AG10803 (cell line): ENCODE measurements at places on chromosomes 6 and 20.
A peak's percentile ranks its signal among the peaks of the same experiment; 100 is the strongest.

- no peak for DNase-seq
Observed at GRCh38 chr20:22794200-22794599, 209.8 kb upstream of the FOXA2 start.

GRCh38 chr6:169495601-169496000, 206.2 kb downstream of the WDR27 start:
- peak; percentile 61 for DNase-seq

DNA sequence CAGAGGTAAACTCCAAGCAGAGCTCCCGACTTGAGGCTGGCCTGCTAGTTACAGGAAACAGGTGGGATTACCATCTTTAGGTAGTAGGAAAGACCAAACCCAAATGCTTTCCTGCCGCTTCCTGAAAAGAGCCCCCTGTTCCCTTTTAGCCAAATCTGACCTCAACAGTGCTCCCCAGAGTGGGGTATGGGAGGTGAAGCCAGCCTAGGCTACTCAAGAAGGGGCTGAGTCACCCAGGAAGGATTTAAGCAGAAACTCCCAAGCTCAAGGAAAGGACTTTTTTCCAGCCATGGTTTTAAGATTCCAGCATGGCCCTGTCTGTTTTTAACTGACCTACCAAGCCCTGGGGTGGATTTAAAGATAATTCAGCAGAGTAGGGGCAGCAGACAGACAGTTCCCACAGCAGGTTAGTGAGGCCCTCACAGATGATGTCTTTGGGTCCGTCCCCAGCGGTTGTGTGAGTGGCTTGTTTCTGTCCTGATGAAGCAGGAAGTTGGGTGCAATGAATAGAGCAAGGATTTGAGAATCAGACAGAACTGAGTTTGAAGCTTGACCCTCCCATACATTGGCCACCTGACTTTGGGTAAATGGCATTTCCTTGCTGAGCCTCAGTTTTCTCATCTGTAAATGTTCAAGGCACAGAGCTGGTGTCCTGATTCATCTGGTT, 76.9 kb upstream of the MAFB start:
- DNase-seq: no peak

- DNase-seq: no peak
Observed at GRCh38 chr6:51846531-51846930, 240.9 kb downstream of the PKHD1 start.

GRCh38 chr20:14616003-14616402, 278.6 kb upstream of the FLRT3 start:
- no peak for DNase-seq

GRCh38 chr20:34396408-34396807, 33.3 kb downstream of the ITCH start:
- DNase-seq: no peak

- DNase-seq: peak; percentile 98
Observed at GRCh38 chr6:161029195-161029809, 37.7 kb downstream of the MAP3K4 start.

DNA sequence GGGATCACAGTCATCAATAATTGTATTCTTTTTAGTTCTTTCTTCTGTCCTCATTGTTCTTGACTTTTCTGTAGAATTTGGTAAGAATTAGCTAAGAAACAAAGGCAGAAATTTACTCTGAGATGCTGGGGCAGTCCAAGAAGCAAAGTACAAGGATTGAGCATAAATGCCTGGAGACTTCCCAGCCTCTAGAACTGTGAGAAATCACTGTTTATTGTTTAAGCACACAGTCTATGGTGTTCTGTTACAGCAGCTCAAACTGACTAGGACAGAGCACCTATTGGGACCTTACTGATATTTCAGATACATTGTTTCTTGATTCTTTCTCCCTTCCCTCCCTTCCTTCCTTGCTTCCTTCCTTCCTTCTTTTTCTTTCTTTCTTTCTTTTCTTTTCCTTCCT, 192.7 kb upstream of the SLC35B3 start:
- no peak for DNase-seq

DNA sequence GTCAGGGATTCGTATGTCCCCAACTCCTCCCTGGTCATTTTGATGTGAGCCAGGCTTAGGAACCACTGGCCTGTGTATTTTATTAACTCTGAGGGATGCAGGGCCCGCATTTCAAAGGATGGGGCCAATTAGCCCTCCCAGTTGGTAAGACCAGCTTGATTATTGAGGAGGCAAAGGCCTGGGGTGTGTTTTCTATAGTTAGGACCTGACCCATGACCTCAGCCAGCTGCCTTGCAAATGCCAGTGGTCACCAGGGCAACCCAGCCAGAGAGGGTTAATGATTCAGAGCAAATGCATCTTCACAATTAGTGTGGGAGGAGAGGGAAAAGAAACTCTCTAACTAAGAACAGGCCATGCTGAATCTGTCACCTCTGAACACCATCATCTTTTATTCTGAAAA, 835.4 kb downstream of the MAFB start:
- DNase-seq: peak; percentile 87

DNA sequence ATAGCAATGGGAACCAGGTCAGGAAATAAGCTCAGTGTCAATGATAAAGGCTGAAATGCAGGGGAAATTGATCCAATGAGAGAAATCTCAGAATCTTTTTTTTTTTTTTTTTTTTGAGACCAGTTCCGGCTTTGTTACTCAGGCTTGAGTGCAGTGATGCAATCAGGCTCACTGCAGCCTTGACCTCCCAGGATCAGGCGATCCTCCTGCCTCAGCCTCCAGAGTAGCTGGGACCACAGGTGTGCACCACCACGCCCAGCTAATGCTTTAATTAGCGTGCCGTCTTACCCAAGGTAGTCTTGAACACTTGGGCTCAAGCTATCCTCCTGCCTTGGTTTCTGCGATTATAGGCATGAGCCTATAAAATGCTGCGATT, 296.5 kb downstream of the ZNF217 start:
- no peak for DNase-seq

DNA sequence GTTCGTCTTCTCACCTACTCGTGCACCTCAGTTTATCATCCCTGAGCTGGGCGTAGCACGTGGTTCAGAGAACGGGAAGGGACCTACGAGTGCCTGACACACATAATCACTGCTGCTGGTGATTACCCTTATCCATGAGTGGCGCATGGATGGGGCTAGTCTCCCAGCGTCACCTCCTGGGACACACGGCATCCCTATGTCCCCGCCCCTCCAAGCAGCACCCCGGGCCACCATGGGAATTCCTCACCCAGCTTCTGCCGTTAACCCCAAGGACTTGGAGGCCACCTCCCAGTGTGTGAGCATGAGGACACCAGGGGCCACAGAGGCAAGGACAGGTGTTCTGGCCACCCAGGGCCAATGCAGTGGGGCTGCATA, 9.8 kb downstream of the CHRNA4 start:
- no peak for DNase-seq

GRCh38 chr6:137415834-137416190, 78.4 kb downstream of the OLIG3 start:
- no peak for DNase-seq

DNA sequence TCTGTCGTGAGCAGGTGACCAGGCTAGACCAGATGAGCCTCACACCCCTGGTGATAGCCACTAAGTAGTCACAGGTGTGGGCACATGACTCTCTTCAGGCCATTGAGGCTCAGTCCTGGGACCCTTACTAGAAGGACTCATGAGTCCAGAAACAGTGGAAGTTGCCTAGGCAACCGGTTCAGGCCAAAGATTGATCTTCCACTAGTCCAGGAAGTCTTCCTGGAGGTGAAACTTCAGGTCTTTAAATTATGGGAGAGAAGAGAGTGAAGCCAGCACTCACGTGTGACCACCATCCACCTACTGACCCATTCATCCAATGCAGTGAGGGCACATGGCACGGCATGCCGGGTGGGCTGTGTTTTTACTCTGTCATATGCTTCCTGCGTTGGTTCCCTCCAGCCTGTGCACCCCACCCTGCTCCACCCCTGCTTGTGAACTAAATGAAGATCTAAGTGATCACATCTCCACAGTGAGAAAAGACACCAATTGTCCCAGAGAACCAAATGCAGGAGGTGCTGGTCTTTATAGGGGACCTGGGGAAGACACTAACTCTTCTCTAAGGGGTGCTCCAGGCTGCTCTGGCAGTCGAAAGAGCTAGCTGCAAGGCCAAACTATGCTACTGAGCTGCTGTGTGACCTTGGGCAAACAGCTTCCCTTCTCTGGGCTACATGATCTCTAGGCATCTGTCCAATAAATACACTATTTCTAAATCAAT, 12.5 kb upstream of the STX16 start:
- no peak for DNase-seq

- no peak for DNase-seq
Observed at GRCh38 chr20:48837014-48837413, 9.2 kb upstream of the PREX1 start.

GRCh38 chr6:124319410-124319809, 515.7 kb downstream of the NKAIN2 start:
- DNase-seq: no peak

- DNase-seq: no peak
Observed at GRCh38 chr20:34985461-34986310, 30.0 kb downstream of the MYH7B start.

DNA sequence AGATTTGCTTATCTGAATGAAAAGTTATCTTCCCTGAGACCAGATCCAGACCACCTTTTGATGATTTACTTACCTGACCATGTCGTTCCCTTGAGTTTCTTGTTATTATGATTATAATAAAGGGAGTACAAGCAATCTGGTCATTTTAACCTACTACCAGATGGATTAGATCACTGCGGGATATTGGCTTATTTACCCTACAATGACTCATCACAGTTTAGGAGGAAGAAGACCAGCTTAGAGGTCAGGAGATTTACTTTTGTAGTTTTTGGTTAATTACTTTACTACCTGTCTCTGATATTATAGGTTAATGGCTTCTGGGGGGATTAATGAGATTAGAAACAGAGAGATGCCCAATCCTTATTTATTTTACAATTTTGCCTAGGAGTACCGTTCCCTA, 10.7 kb downstream of the PKIB start:
- no peak for DNase-seq

GRCh38 chr6:114346451-114346850, 3.6 kb upstream of the HS3ST5 start:
- no peak for DNase-seq

- DNase-seq: no peak
Observed at GRCh38 chr6:35258336-35258735, 1.2 kb upstream of the ZNF76 start.

- no peak for DNase-seq
Observed at GRCh38 chr20:64080013-64080812, at the start of gene OPRL1. Gene OPRL1, plus strand, starts transcription at chr20:64080082. Its CDS starts 12,639 bp downstream, at chr20:64092721.

- DNase-seq: no peak
Observed at GRCh38 chr6:142842418-142843261, 102.3 kb downstream of the HIVEP2 start.

- no peak for DNase-seq
Observed at GRCh38 chr6:14260839-14261238, 143.3 kb downstream of the CD83 start.

GRCh38 chr20:46784436-46785127, 75.1 kb downstream of the SLC2A10 start:
- DNase-seq: peak; percentile 58

DNA sequence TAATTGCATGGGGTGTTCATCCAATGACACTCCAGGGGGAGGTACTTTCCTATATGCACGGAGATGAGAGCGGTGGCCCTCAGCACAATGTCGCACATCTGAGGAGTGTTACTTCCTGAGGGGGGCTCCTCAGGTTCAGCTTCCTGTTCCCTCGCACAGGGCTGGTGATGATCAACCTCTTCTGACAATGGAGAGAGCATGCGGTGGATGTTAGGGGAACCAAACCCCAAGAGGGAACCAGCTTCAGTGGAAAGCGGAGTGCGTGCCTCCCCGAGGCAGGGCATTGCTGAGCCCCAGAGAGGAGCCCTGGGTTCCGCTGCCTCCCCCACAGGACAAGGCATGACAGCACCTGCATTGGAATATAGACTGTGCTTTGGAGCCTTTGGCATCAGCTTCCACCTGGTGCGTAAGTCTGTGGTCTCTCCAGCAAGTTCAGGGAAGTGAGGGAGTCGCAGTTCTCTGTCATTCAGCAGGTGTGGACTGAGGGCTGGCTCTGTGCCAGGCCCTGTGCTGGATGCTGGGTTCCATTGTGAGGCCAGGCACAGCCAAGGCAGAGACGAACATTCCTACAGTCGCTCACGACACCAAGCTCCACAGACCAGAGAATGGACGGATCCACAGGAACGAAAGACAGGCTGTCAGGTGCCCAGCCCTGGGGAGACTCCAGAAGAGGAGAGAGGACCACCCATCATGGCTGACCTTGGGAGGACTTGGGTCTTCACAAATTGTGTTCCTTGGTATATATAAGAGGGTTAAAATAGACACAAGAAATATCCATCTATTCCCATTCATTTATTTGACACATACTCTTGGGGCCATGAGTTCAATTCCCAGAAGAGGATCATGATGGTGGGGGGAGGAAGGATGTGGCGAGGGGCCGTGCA, 3.9 kb upstream of the ZNF831 start:
- no peak for DNase-seq

DNA sequence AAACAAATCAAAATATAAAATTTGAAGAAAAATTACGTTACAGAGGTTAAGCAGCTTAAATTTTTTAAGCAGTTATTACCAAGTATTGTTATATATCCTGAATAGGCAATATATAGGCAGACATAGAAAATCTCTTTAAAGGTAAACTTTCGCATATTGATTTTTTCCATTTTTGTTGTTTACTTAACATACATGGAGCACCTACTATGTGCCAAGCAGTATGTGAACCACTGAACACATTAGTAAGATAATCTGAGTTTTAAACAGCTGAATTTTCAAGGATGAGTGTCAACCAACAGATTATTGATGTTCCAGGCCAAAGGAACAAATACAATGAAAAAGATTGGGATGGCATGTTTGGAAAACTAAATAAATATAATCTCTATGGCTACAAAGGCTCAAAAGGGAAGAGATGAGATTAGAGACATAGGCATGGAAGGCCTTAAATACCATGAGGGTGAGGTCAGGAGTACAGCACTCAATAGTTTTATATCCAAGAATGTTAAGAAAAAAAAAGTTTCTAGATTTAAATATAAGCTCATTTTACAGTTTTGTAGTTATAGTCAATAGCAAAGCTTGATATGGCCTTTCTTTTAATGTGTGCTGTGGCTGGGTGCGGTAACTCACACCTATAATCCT, 277.5 kb downstream of the PTPRK start:
- DNase-seq: peak; percentile 75

- DNase-seq: peak; percentile 91
Observed at GRCh38 chr6:140571145-140571544, 1196.7 kb upstream of the CITED2 start.

DNA sequence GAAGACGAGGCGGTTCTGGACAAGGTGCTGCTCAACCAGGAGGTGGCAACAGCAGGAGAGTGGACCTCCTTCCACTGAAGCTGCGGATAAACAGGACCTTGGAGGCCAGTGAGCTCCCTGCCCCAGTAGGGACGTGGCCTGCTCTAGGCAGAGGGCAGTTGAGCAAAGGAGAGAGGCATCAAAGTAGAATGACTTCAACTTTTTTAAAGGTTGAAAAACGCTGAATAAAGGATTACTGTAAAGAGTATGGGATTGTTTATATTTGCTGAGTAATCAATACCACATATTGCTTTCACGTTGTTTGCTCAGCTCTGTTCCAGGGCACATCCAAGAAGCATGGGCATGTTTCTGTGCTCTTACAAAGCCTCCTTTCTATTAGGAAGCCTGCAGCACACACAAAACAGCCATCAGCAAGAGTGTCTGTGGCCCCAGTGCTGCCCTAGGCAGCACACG, 48.1 kb downstream of the ERMARD start:
- no peak for DNase-seq
